MCF 10A (cell line): ENCODE measurements at places on chromosomes 12 and 14. TPM values are rescaled to one million over a fixed set of nuclear protein-coding genes. Genes with fewer than 3 reads are reported as not detected.

- H3K36me3 ChIP-seq, result peaks cover 95% of the 10 kb centered on the region
- no peak overlapping the region for H3K4me3 ChIP-seq
- H3K27me3 ChIP-seq, result no peaks in the 10 kb centered on the region
- no peak overlapping the region for H3K27ac ChIP-seq
- no peaks in the 10 kb centered on the region for H3K4me1 ChIP-seq
Observed at GRCh38 chr14:75113932-75114539, 12.8 kb downstream of the NEK9 start.

- H3K27me3 ChIP-seq, result peaks cover 43% of the 10 kb centered on the region
- no peak overlapping the region for H3K27ac ChIP-seq
- DNase-seq, result peak; percentile 62
- H3K4me1 ChIP-seq, result no peaks in the 10 kb centered on the region
- H3K4me3 ChIP-seq, result no peak overlapping the region
Observed at GRCh38 chr14:70052990-70053389, 135.8 kb downstream of the SLC8A3 start.

DNA sequence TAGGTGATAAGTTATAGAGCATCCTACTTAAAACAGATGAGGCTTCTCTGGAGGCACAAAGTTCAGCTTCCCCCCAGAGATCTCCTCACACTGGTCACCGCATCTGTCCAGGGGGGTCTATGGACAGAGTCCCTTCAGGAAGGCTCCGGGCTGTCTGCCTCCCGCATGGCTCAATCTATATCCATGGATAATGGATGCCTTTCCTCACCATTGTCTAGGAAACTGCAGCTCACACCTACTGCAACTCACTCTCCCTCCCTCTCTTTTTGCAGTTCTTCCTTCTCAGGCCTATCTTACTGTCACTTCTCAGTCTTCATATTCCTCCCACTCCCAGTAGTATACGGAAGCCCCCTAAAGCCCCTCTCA lies 100.6 kb upstream of the BCL2L14 start:
- H3K27me3 ChIP-seq, result peaks cover 8% of the 10 kb centered on the region
- no peak overlapping the region for H3K27ac ChIP-seq
- no peaks in the 10 kb centered on the region for H3K4me1 ChIP-seq
- H3K36me3 ChIP-seq, result no peaks in the 10 kb centered on the region

DNA sequence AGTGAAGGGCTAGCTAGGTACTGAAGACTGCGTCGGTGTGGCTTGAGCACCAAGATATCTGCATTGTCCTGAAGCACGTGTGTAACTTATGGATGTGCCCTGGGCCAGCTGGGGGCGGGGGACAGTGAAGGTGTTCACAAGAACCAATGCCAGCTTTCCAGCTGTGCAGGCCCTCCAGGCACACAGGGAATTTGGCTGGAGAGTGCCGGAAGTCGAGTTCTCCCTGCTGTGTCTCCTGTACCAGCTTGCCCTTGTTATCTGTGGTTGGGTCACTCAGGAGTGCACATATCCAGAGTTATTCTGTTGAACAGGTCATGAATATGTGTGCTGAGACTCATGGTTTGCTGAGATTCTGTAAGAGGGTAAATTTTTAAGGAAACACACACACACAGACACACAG lies 75.9 kb upstream of the CRY1 start:
- H3K27ac ChIP-seq, result no peak overlapping the region
- peaks cover 11% of the 10 kb centered on the region for H3K4me1 ChIP-seq
- H3K36me3 ChIP-seq, result no peaks in the 10 kb centered on the region

- peak overlapping the region; percentile 31 for H3K4me3 ChIP-seq
- peaks cover 48% of the 10 kb centered on the region for H3K4me1 ChIP-seq
- H3K27me3 ChIP-seq, result no peaks in the 10 kb centered on the region
Observed at GRCh38 chr12:57898308-57898970, 42.9 kb upstream of the ATP23 start.

DNA sequence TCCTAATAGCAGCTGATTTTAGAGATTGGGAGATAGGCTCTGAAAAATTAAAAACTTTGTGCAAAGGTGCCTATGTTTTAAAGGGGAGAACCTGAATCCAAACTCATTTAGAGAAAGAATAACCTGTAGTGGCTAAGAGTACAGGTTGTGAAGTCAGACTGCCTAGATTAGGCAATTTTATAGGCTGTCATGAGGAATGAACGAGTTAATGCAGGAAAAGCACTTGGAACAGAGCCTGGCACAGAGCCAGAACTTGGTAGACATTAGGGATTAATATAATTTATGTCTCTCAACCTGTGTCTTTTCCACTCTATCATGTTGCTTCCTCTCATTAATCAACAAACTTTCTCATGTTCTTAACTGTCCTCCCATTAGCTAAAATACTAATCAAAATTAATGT lies 98.1 kb downstream of the WIF1 start:
- H3K4me1 ChIP-seq, result no peaks in the 10 kb centered on the region
- H3K27me3 ChIP-seq, result peaks cover 65% of the 10 kb centered on the region
- no peak overlapping the region for H3K4me3 ChIP-seq
- no peak overlapping the region for H3K27ac ChIP-seq
- no peaks in the 10 kb centered on the region for H3K36me3 ChIP-seq
- peak; percentile 27 for DNase-seq

- peak overlapping the region; percentile 32 for H3K27ac ChIP-seq
- H3K36me3 ChIP-seq, result peaks cover under 1% of the 10 kb centered on the region
- peak; percentile 14 for DNase-seq
- H3K27me3 ChIP-seq, result no peaks in the 10 kb centered on the region
- H3K4me3 ChIP-seq, result no peak overlapping the region
Observed at GRCh38 chr12:12807970-12808702, 5.0 kb upstream of the DDX47 start.

DNA sequence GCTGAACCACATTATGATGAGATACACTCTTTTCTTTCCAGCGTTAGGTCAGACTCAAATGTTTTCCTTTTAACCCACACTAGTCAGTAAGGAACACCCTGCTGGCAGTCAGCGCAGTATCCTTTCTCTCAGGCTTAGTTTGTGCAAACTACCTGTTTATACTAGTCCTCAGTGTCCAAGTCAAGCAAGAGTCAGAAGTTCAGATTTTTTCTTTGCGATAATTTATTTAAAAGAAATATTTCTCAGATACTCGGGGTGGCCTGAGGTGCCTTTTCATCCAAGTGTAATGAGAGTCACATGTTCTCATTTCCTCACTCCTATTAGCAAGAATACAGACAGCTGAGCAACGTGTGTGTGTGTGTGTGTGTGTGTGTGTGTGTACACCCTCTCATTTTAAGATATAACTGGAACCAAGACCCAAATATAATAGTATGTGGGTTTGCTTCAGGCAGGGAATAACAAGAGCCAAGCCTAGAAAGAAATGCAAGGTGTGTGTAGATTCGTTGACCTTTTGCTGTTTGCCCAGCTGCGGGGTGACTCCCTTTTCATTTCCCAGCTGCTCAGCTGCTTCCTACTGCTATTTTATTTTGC lies 182.7 kb downstream of the KICS2 start:
- H3K27ac ChIP-seq, result peak overlapping the region; percentile 86
- peaks cover 20% of the 10 kb centered on the region for H3K4me1 ChIP-seq
- peak overlapping the region; percentile 64 for H3K4me3 ChIP-seq

Gene AICDA
- not detected in 2 replicates for total RNA-seq

Gene MAP1LC3B2
- 3.4 and 5.1 TPM in 2 replicates for total RNA-seq

Gene PPP1R12A
- 67.6 and 78.0 TPM in 2 replicates for total RNA-seq

Gene TAS2R42
- total RNA-seq, result not detected in 2 replicates

Gene TAS2R7
- total RNA-seq, result not detected in 2 replicates
